GM12891 (cell line): ENCODE measurements at places on chromosomes 12 and 14.

GRCh38 chr12:24223926-24224325 lies 274.5 kb upstream of the SOX5 start:
- no peak for DNase-seq

GRCh38 chr14:19823765-19824164 lies 20.2 kb downstream of the OR4N2 start:
- no peak for DNase-seq

GRCh38 chr14:59274991-59275391 lies 86.5 kb downstream of the DAAM1 start:
- no peak for DNase-seq

DNA sequence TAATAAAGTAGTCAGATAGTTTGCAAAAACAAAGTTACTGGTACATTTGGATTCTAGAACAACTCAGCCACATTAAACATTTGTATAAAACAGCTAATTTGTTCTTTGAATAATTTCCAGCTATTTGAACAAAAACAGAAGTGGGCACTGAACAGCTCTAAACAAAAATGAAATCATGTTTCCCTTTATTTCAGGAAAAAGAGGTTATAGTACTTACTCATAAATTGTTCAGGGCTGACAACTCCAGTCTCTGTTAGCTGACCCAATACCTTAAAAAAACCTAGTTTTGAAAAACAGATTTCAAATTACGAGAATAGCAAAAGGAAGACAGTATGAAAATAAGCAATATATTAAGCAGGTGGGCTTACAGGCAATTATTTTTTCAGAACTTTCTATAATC lies 8.2 kb downstream of the GNPNAT1 start:
- DNase-seq: no peak

DNA sequence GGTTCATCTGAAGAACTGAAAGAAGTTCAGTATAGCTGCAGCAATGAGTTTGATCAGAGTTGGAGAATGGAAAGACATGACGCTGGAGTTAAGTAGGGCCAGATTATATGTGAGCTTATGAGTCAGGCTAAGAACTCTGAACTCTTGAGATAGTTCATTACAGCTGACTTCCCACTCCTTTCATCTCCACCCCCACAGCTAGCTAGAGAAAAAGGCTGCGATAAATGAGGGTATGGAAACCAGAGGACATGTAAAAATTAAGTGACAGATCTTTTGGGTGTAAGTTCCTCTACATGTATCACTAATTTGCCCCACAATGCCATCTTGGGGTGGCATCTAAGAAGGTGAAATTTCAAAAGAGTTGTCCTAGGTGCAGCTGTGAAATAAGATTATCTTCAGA lies 28.6 kb downstream of the PYM1 start:
- DNase-seq: no peak

GRCh38 chr12:31507966-31508365 lies 83.0 kb downstream of the DENND5B start:
- no peak for DNase-seq

DNA sequence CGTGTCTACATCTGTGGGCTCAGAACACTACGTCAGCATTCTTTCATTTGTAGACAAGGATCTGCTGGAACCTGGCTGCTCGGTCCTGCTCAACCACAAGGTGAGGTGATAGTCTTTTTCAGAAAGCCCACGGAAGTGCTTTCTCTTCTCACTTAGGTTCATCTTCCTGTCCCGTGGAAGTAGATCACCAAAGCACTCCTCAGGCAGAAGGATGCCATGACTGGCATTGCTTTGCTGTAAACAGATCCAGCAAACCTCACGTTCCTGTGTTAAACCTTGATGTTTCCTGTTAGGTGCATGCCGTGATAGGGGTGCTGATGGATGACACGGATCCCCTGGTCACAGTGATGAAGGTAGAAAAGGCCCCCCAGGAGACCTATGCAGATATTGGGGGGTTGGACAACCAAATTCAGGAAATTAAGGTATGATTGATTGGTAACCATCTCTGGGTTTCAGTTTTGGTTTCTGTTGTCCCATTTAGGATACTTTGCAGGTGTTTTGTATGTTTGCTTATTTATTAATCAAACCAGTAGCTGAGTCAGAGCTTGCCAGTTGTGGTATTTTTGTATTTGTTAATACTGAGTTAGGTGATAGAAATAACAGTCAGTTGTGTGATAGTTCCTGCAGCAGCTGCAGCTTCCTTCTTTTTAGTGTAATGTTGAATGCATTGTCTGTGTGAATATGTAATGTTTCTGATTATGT lies 7.5 kb downstream of the PSMC1 start:
- DNase-seq: no peak

DNA sequence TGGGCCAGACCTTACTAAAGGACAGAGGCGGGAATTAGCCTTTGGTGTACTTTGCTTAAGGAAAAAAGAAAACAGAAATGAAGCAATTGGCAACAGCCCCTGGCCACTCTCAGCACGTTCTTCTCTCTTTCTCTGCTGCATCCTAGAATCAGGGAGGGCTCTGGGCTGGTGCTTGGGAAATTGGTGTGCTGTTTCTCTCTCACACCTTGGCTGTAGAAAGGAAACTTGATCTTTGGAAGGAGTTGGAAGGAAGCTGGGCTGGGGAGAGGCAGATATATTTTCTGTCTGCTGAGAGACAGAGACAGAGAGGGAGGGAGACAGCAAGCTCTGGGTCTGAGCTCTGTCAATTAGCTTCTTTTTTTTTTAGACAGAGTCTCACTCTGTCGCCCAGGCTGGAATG lies 27.4 kb downstream of the NOS1 start:
- no peak for DNase-seq

DNA sequence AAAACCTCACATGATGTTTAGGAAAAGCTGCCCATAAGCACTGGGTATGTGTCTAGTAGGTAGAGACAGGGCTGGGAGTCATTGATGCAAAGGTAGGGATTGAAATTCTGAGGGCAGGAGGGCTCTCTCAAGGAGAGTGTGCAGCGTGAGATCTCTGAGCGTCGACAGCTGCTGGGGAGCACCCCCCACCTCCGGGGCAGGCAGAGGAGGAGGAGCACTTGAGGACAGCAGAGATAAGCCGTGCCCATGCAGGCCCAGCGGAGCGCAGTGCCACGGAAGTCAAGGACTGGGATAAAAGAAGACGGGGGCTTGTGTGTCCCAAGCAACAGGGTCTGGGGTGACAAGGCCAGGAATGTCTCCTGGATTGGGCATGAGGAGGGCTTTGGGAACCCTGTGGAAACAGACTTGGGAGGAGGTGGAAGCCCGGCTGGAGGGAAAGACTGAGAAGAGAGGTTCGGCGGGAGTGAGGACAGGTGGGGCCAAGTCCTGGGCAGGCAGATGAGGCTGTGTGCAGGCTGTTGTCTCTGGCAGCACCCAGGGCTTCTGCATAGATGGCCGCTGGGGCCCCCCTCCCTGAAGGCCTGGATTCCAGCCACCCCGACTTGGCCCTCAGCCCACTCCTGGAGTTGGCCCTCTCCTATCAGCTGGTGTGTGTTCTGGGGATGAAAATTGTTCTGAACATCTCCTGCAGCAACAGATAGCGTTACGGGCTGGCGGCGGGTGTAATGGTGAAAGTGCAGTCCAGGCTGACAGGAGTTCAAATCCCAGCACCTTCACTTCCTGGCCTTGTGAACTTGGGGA lies 1.9 kb downstream of the CACNA2D4 start:
- no peak for DNase-seq

DNA sequence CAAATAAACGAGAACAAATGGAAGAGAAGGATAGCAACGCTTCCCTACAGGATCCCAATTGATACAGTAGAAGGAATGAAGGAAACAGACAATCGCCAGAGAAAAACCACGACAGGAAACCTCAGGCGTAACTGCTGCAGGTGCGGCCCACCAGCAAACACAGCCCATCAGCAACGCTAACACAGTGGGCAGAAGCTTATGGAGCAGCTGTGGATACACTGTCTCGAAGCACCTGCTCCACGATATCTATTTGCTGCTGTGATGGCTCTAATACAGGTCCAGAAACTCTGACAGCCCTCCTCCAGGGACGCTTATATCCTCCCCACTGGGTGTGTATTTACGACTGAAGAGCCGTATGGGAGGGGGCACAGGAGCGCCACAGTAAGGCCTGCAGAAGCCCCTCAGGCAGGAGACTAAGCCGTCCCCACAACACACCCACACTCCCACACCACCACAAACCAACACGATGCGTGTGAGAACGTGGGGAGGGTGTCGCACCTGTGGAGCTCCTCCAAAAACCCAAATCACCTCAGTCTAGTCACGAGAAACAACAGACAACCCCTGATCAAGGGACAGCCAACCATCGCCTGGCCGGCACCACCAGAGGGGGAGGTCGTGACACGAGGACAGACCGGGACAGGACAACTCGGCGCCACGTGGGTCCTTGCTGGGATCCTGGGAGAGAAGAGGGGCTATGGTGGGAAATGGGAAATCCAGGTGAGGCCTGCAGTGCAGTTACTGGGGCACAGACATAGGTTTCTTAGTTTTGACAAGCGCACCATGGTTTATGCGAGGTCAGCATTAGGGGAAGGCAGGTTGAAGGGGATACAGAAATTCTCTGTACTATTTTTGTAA lies 24.0 kb downstream of the POLE start:
- DNase-seq: no peak

- DNase-seq: no peak
These were observed 223.8 kb downstream of the EFCAB11 start for GRCh38 chr14:89730687-89731086.

DNA sequence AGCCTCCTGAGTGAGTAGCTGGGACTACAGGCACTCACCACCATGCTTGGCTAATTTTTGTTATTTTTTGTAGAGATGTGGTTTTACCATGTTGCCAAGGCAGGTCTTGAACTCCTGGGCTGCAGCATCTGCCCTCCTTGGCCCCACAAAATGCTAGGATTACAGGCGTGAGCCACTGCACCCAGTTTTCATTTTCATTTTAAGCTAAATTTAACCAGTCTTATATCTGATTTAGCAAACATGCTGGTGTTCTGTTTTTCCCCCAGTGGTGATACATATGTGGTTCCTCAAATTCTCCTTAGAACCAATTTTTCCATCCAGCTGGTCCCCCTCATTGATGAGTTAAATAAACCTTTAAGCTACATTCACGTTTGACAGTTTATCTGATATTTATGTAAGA lies 43.8 kb upstream of the BICD1 start:
- no peak for DNase-seq

DNA sequence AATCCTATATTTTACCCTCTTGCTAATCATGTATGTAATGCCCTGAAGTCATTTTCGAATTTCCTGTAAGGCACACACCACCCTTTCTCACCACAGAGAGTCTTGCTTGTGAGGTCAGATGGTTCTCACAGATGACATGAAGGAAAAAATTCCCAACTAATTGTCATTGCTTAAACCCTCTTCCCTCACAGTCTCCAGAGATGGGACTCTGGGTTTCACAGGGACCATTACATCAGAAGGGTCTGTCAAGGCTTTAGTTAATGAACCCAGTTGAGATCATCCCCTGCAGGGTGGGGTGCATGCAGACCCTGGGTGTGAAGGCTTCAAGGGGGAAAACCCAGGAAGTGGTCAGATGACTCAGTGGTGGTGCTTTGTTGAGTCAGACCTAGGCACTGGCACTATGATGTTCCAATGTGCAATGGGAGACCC lies 229.6 kb downstream of the BCAT1 start:
- no peak for DNase-seq

- DNase-seq: no peak
These were observed 1209.9 kb downstream of the BCL11B start for GRCh38 chr14:98062083-98062482.

GRCh38 chr14:77917491-77918201 lies 117.7 kb downstream of the ADCK1 start:
- DNase-seq: no peak

DNA sequence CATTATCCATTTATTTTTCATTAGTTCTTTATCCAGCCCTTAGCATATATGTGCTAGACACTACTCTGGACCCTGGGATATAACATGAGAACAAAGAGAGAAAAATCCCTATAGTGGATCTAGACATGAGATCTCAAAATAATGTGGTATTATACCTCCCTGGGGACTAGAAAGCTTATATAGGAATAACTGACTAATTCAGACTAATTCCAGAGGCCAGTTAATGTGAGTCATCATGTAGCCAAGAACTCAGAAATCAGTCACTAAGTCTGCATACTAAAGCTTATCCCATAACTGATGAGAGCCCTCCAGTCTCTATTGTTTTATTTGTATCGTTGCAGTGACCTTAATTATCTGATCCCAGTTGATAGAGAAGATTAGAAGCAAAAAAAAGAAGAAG lies 267.1 kb upstream of the RGS6 start:
- DNase-seq: no peak

DNA sequence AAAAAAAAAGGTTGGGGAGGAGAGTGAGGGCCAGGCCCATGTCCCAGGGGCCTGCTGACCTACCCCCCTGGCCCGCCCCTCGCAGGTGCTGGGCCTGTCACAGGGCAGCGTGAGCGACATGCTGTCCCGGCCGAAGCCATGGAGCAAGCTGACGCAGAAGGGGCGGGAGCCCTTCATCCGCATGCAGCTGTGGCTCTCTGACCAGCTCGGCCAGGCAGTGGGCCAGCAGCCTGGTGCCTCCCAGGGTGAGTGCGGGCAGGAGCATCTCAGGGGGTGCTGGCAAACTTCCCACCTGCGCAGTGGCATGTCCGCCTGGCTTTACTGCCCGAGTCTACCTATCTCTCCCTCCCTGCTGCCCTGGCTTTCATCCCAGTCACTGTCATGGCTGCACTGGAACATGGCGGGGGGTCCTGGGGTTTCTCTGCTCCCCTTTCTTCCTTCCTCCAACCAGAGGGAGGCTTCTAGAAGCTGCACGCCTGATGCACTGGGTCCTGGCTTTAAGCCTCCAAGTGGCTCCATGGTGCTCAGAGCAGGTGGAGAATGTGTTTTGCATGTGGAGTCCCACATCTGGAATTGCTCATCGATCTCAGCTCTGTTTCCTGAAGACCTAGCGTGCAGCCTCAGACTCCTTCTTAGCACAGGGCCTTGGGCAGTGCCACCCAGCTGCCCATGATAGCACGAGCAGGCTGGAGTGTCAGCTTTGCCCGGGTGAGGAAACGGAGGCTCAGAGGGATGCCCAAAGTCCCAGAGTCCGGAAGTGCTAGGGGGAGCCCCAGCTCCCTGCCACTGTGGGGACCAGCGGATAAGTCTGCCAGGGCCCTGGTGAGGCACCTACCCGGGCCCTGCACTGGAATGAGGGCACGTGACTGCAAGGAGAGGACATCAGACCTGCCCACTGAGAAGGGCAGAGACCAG lies 46.3 kb downstream of the PHETA1 start:
- no peak for DNase-seq

DNA sequence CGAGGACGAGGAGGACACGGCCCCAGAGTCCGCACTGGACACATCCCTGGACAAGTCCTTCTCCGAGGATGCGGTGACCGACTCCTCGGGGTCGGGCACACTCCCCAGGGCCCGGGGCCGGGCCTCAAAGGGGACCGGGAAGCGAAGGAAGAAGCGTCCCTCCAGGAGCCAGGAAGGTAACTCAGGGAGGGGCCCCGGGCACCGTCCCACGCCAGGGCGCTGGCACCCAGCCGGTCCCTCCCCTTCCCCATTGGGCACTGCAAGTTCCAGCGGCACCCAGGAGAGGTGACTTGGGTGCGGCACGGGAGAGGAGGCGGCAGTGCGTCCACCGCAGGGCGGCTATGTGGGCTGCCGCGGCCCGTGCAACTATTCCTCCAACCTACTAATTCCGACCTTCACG lies 9.3 kb upstream of the ADSS1 start:
- DNase-seq: no peak
